ENCODE measurements at places on chromosomes 1 and 21. TPM values are rescaled to one million over a fixed set of nuclear protein-coding genes. Genes with fewer than 3 reads are reported as not detected.

Gene S100A14
- 5.7 TPM for total RNA-seq

Gene PAFAH2
- total RNA-seq = 22.0 TPM

Gene MROH9
- not detected for total RNA-seq

Gene LDLRAD2
- 0.23 TPM for total RNA-seq

Gene TRAF3IP3
- 4.3 TPM for total RNA-seq

Gene OR14A16
- total RNA-seq = not detected

Gene CCDC24
- total RNA-seq = 12.5 TPM

Gene DIP2A
- 51.3 TPM for total RNA-seq

Gene GRHL3
- total RNA-seq = 2.5 TPM

Gene ANGPTL3
- 1.2 TPM for total RNA-seq

Gene CDA
- 4.3 TPM for total RNA-seq

Gene CLDN14
- total RNA-seq = 5.5 TPM

Gene ZFYVE9
- 42.1 TPM for total RNA-seq

Gene TRPM2
- total RNA-seq = 3.2 TPM

Gene CR1
- 14.7 TPM for total RNA-seq

Gene IGSF9
- total RNA-seq = 5.8 TPM

Gene ATP5PO
- total RNA-seq = 143 TPM

Gene ZNF691
- total RNA-seq = 14.1 TPM

Gene CTTNBP2NL
- 17.0 TPM for total RNA-seq

Gene KRTAP23-1
- total RNA-seq = not detected

Gene FCMR
- total RNA-seq = 2.5 TPM

Gene PIGK
- total RNA-seq = 24.8 TPM

Gene TGFB2
- total RNA-seq = 11.7 TPM

Gene ABCG1
- 25.0 TPM for total RNA-seq

Gene DCST1
- total RNA-seq = not detected

Gene NTNG1
- 14.3 TPM for total RNA-seq

Gene SPRR2A
- not detected for total RNA-seq

Gene RGS16
- 3.7 TPM for total RNA-seq

Data from metanephros (tissue), 2 donors.